Sciatic nerve (tissue), 2 donors: ENCODE measurements at places on chromosomes 16 and 17.

GRCh38 chr17:80660527-80661198, 116.0 kb downstream of the RPTOR start:
- no peak for DNase-seq

DNA sequence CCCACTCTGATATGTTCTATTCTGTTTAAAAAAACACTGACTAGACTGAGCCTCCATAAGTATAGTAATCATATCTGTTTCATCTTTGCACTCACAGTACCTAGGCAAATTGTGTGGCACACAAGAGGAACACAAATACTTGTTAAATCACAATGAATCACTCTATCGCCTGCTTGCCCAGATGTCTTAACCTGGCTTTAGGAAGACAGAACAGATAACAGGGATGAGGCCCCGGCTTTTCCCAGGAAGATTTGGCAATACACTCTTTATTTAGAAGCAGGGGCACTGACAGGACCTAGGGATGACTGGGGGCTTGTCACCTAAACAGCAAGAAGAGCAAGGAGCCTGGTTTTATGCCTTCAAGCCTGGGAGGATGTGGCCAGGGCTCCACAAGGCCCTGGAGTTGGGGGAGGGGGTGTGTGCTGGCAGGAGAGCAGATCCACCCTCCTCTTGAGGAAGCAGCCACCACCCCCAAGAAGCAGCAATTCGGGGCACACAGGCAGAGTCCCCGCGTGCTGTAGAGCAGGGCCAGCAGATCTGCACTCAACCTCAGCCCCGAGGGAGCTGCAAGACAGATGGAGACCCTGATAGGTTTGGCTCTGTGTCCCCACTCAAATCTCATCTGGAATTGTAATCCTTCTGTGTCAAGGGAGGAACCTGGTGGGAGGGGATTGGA, 41.0 kb upstream of the KSR1 start:
- DNase-seq, result peak; percentile 33

- DNase-seq, result no peak
These were observed 79.4 kb downstream of the USP31 start for GRCh38 chr16:23069844-23070243.

DNA sequence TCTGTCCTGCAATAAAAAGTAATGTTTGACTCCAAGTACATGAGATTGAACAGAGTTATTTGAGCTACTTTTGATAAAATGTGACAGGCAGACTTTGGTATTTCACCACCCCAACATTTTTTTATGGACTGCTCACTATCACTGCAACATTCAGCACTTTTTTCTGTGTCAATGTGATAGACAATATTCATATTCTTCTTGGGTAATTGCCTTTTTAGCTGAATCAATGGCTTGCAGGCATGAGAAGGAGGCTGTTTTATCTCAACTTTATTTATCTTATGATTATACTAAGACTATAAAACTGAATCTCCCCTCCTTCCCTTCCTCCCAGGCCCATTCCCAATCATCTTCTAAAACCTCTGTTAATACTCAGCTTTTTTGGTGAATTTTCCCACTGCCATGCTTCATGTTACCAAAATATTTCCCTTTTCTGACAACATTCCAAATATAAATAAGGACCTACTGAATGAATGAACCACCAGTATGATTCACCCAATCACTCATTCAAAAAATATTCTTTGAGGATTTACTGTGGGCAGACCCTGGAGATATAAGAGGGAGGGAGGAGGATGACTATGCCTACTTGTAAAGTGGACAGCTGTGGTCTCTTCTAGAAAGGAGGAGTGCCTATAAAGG, 67.6 kb downstream of the CDH13 start:
- no peak for DNase-seq

- no peak for DNase-seq
These were observed 56.4 kb downstream of the CMIP start for GRCh38 chr16:81500833-81501521.

GRCh38 chr16:12580809-12581208, 222.9 kb downstream of the CPPED1 start:
- DNase-seq, result peak; percentile 9

DNA sequence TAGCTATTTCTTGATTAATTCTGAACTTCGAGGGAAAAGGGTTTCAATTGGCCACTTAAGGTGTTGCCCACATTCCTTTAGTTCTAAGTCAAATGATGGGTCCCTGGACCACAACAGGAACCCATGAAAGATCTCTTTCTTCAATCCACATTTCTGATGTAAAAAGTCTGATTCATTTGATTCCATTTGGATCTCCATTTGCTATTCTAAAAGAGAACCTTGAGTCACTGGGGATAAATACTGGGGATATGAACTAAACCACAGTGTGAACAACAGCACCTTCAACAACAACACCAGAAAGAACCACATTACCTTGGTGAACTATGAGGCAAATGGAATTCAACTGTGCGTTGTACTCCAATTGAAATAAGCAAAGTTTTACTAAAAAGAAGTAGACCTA, 108.9 kb upstream of the IRX5 start:
- no peak for DNase-seq

- DNase-seq, result no peak
These were observed 5.7 kb upstream of the MYO1C start for GRCh38 chr17:1498233-1498632.

DNA sequence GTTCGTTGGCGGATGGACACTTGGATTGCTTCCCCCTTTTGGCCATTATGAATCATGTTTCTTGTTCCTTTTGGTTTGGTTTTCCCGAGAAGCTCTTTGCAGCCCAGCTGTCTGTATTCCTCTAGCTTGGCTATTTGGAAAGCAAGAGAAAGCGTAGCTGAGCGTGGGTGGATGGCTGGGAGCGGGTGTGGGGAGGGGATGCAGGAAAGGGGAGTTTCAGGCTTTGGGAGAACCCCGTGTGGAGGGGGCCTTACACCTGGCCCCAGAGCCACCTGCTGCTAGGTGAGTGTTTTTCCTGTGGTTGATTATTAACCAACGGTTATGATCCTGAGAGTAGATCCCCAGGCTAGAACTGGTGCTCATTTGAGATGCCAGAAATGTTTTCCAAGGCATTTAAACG, 103.7 kb downstream of the RAP1GAP2 start:
- no peak for DNase-seq

- DNase-seq, result peak; percentile 54
These were observed 3.5 kb downstream of the IRX3 start for GRCh38 chr16:54282928-54283724.

GRCh38 chr16:2284001-2284770, 16.3 kb upstream of the RNPS1 start:
- no peak for DNase-seq

- peak; percentile 70 for DNase-seq
These were observed 50.0 kb downstream of the SF3B3 start for GRCh38 chr16:70573451-70574121.

GRCh38 chr17:40316571-40317344, 7.8 kb downstream of the RARA start:
- no peak for DNase-seq

DNA sequence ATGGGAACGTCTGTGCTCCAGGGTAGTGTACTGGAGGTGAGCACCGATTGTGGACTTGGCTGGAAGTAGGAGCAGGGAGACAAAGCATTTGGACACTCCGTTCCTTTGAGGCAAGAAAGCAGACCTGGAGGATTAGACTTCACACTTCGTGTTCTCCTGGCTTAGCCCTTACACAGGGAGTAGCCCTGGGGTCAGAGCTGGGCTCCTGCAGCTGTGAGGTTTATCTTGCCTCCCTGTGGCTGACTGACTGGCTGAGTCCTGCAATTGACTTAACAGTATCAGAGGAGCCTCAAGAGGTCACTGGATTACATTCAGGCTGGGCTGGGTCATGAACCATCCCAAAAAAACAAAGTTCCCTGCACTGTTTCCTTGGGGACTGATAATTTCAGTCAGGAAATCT, 37.1 kb downstream of the MPRIP start:
- peak; percentile 39 for DNase-seq

DNA sequence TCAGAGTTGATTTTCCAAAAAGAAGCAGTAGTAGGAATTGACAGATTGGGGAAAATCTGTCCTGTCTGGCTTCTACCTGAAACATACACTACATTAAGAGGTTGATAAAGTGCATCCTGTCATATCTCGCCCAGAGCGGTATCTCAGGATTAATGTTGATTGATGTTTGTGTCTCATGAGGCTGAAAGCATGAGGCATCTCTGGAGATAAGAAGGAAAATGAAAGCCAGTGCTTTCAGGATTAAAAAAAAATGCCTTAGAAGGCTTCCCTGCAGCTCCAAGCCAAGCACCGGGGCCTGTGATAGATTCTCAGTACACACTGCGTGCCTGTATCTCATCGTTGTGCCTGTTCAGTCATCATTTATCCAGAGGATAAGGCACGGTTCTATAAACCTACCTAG, 26.4 kb upstream of the CD300E start:
- no peak for DNase-seq

DNA sequence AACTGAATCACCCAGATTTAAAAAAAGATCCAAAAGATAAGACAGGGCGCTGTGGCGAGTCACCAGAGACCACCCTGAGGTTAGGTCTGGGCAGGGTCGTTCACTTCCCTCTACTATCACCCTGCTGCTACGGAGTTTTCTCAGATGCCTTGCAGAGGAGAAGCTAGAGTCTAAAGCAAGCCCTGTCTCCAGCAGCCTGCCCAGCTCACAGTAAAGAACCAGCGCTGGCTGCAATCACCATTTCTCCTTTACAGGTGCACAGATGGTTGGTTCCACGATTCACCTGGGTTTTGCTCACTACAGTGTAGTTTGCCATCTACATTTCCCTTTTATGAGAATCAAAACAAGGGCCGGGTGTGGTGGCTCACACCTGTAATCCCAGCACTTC, 71.3 kb downstream of the SRCIN1 start:
- DNase-seq, result no peak

GRCh38 chr17:39335704-39336223, 65.7 kb downstream of the FBXL20 start:
- DNase-seq, result no peak

DNA sequence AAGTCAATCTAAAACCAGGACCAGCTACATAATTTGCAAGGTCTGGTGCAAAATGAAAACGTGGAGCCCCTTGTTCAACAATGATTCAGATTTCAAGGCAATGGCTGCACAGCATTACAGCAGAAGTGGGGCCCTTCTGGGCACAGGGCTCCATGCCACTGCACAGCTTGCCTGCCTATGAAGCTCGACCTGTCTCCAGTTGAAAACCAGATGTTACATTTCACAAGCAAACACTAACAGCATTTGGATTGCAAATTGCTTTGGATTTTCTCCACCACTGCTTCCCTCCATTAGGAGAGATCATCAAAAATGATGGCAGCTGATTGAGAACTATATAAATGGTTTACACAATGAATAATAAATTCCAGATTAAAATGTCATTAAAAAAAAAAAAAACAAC, 551.4 kb upstream of the ZFHX3 start:
- DNase-seq, result no peak

DNA sequence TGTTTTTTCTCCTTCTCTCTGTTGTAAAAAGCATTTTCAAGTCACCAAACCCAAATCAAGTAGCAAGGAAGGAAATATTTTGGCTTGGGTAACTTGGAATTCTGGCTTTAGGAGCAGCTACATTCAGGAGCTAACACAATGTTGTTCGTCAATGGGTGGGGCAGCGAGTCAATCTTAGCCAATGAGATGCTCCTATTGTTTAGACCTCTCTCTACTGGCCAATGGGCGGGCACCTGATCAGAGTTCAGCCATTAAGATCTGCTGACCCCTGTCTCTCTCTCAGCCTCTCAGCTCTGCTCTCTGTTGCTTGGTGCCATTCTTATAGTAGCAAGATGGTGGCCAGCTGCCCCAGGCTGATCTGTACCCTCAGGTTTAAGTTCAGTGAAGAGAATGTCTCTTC, 83.2 kb downstream of the IRX3 start:
- DNase-seq, result no peak

- no peak for DNase-seq
These were observed 6.4 kb upstream of the CACNG4 start for GRCh38 chr17:66957951-66958579.

- DNase-seq, result no peak
These were observed 31.3 kb upstream of the NAT9 start for GRCh38 chr17:74807441-74807840.

DNA sequence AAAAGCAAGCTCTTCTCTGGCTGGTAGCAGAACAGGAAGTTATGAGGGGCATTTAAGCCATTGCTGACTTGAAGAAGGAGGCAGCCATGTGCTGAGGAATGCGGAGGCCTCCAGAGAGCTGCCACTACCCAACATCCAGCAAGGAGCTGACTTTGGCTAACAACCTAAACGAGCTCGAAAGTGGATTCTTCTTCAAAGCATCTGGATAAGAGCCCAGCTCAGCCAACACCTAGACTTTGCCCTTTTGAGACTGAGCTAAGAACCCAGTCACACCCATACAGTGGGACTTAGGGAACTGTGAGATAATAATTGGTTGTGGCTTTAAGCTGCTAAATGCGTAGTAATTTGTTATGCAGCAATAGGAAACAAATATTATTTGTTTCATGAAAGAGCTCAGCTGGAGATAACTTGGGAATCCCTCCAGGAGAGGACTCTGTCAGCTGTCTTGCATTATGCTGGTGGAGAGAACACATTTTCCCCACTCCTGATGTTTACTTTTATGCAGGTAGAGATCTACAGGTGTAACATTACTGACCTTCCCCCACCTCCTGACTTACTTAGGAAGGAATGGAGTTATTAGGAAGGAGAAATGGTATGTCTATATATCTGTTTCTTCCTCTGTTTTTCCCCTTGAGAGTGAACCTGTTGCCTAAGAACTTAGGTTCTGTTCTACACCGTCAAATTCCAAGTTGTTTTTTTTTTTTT, 52.7 kb upstream of the ZNF629 start:
- DNase-seq, result no peak

GRCh38 chr16:19677402-19677801, 40.6 kb downstream of the KNOP1 start:
- DNase-seq, result no peak
